ENCODE measurements at places on chromosomes 4 and X. TPM values are rescaled to one million over a fixed set of nuclear protein-coding genes. Genes with fewer than 3 reads are reported as not detected.
A peak's percentile ranks its signal among the peaks of the same experiment; 100 is the strongest.

- H3K36me3 ChIP-seq = no peaks in the 10 kb centered on the region
- peak; percentile 23 for DNase-seq
- no peak overlapping the region for H3K4me3 ChIP-seq
- no peak overlapping the region for H3K27ac ChIP-seq
- H3K4me1 ChIP-seq = no peaks in the 10 kb centered on the region
These were observed 18.4 kb downstream of the IL21 start for GRCh38 chr4:122602277-122603142.

SUV39H1 gene
- 16.5 TPM for total RNA-seq

CT45A2 gene
- total RNA-seq = 0.31 TPM

DNA sequence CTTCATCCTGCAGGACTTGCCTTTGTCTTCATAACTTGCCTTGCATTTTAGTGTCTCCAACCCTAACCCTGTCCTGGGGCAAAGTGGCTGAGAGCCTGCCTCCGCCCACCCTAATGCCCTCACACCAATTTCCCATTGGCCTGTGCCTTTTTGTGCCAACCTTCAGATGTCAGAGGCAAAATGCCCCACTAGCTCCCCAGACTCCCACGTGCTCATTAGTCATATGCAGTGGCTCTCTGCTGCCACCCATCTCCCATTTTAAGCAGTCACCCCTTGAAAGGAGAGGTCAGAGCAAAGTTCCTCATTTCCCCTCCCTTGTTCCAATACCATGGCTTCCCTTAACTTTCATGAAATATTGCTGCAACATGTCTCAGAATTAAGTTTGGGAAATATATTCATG is 74.8 kb upstream of the PASD1 start:
- no peak overlapping the region for H3K27ac ChIP-seq
- H3K36me3 ChIP-seq = no peaks in the 10 kb centered on the region
- H3K4me3 ChIP-seq = no peak overlapping the region
- H3K4me1 ChIP-seq = no peaks in the 10 kb centered on the region
- no peak for DNase-seq
- H3K27me3 ChIP-seq = no peaks in the 10 kb centered on the region

- H3K36me3 ChIP-seq = no peaks in the 10 kb centered on the region
- peak overlapping the region; percentile 39 for H3K27ac ChIP-seq
- H3K27me3 ChIP-seq = no peaks in the 10 kb centered on the region
- DNase-seq = no peak
- H3K4me3 ChIP-seq = peak overlapping the region; percentile 55
- H3K4me1 ChIP-seq = peaks cover 10% of the 10 kb centered on the region
These were observed 603 bp downstream of the NDNF start for GRCh38 chr4:121071640-121072223.

UNC5C gene
- 20.5 TPM for total RNA-seq

- DNase-seq = peak; percentile 50
- no peaks in the 10 kb centered on the region for H3K27me3 ChIP-seq
- H3K4me1 ChIP-seq = peaks cover 5% of the 10 kb centered on the region
- H3K4me3 ChIP-seq = no peak overlapping the region
These were observed 15.3 kb downstream of the CPZ start for GRCh38 chr4:8607603-8608481.

SSX1 gene
- total RNA-seq = 14.3 TPM

DNA sequence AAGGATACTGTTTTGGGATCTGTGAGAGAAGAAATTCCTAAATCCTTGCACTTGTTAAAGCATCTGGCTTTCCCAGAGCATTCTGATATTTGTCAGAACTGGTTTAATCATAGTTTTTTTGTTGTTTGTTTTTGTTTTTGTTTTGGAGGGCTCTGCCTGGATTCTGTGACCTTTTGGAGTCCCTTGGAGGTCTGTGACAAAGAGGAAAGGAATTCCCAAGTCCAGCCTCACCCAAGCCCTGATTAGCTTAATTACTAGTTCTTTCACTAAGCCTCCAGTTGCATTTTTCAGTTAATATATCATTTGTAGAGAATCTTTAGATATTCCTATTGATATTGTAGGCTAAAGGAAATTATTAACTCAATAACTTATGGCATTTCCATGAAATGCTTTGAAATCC is 711 bp downstream of the ACE2 start:
- H3K4me1 ChIP-seq = no peaks in the 10 kb centered on the region
- H3K36me3 ChIP-seq = no peaks in the 10 kb centered on the region
- no peaks in the 10 kb centered on the region for H3K27me3 ChIP-seq
- no peak for DNase-seq

IL3RA gene
- 5.5 TPM for total RNA-seq

NIPAL1 gene
- 0.79 TPM for total RNA-seq

SPATA18 gene
- 40.5 TPM for total RNA-seq

- H3K36me3 ChIP-seq = no peaks in the 10 kb centered on the region
- H3K4me3 ChIP-seq = no peak overlapping the region
- H3K4me1 ChIP-seq = peaks cover 18% of the 10 kb centered on the region
- no peaks in the 10 kb centered on the region for H3K27me3 ChIP-seq
- no peak for DNase-seq
These were observed 28.0 kb downstream of the SCD5 start for GRCh38 chr4:82770607-82771006.

DNA sequence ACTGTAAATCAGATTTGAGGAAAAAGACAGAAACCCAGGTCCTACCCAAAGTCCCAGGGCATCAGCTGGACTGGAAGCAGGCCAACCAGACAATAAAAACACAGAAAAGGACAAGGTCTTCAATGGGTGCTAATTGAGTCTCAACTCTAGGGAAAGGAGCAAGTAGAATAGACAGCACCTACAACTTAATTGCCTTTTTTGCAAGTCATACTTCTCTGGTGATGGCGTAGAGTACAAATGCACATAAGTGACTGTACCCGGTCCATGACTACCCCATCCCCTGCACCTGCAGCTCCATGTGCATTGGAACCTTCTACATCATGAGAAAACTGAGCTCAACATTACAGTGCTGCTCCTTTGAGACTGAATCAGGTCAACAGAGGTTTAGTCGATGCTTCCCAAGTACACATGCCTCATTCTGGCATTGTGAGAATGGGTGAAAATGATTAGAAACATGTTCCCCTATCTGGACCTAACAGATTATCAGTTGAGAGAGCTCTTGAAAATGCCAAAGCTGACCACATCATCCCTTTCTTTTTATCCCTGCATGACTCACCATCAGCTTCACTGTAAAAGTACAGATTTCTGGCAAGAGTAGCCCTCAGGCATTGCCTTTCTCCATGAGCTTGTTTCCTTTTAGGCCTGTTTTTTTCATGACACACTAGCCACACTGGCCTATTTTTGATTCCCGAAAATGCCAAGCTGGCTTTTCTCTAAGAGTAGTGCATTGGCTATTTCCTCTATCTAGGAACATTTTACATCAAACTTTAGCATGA is 298.3 kb downstream of the HS3ST1 start:
- H3K4me1 ChIP-seq = no peaks in the 10 kb centered on the region
- no peak overlapping the region for H3K27ac ChIP-seq
- no peaks in the 10 kb centered on the region for H3K27me3 ChIP-seq
- H3K36me3 ChIP-seq = no peaks in the 10 kb centered on the region
- no peak for DNase-seq
- H3K4me3 ChIP-seq = no peak overlapping the region

DNA sequence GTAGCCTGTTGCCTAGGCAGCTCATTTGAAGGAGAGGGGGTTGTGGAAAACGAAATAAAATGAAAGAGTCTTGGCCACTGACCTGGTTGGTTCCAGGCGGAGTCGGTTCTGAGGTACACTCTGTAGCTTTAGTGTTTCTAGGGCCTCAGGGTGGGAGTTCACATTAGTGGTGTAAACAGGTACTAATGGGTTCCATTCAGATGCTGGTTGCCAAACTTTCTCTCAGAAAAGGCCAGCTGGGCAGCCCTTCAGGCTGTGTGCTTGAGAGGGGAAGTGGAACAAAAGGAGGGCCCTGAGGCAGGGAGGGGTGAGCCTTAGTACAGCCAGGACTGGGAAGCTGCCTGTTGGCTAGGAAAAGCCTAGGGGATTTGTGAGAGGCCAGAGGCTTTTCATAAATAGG is 24.8 kb downstream of the NHSL2 start:
- DNase-seq = peak; percentile 23
- H3K36me3 ChIP-seq = no peaks in the 10 kb centered on the region
- no peaks in the 10 kb centered on the region for H3K4me1 ChIP-seq
- H3K27ac ChIP-seq = no peak overlapping the region
- no peak overlapping the region for H3K4me3 ChIP-seq

DNA sequence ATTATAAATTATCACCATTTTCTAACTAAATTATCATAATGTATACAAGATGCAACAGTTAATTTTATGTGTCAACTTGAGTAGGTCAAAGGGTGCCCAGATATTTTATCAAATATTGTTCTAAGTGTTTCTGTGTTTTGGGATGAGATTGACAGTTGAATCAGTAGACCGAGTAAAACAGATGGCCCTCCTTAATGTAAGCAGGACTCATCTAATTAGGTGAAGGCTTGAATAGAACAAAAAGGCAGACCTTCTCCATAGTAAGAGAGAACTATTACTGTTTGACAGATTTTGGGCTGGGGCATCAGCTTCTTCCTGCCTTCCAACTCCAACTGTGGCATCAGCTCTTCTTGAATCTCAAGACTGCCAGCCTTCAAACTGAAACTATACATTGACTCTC is 185.8 kb downstream of the TRAM1L1 start:
- no peaks in the 10 kb centered on the region for H3K36me3 ChIP-seq
- H3K27me3 ChIP-seq = no peaks in the 10 kb centered on the region
- no peak overlapping the region for H3K27ac ChIP-seq
- no peaks in the 10 kb centered on the region for H3K4me1 ChIP-seq

ENPEP gene
- total RNA-seq = 1.7 TPM

ADGRG2 gene
- total RNA-seq = 5.8 TPM

DNA sequence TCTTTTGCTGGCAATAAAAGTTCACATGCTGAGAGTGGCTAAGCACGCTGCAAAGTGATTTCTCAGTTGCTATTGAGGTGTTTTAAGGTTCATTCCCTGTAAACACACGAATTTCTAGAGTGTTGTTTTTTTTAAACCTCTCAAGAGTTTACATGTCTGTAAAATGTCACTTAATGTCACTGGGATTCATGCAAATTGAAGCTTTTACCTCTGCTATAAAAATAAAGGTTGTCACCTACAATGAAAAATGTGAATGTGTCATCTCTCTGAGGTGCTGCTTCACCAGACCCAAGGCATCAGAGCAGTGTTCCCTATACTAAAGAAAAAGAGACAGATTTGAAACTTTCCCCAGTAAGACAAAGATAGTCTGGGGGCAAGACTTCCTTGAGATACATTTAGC is 127.0 kb downstream of the PPA2 start:
- DNase-seq = no peak
- no peak overlapping the region for H3K4me3 ChIP-seq
- H3K27me3 ChIP-seq = no peaks in the 10 kb centered on the region

DNA sequence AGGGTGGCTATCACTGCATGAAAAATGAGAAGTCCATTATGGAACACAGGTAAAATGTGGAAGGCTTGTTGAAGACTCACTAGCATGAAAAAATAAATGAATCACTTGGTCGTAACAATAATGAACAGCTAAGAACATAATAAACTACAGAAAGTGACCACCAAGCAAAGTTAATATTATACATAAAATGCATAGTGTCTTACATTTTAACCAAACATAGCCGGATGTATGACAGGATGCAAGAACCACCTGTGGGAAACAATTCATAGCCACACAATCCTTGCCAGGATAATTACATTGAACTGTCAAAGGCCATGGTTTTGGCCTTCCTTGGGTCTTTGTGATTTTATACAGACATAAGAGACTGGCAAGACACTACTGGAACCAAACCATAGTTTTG is 81.9 kb upstream of the ATXN3L start:
- no peak for DNase-seq
- H3K4me1 ChIP-seq = no peaks in the 10 kb centered on the region
- no peak overlapping the region for H3K4me3 ChIP-seq
- H3K27ac ChIP-seq = no peak overlapping the region

DNA sequence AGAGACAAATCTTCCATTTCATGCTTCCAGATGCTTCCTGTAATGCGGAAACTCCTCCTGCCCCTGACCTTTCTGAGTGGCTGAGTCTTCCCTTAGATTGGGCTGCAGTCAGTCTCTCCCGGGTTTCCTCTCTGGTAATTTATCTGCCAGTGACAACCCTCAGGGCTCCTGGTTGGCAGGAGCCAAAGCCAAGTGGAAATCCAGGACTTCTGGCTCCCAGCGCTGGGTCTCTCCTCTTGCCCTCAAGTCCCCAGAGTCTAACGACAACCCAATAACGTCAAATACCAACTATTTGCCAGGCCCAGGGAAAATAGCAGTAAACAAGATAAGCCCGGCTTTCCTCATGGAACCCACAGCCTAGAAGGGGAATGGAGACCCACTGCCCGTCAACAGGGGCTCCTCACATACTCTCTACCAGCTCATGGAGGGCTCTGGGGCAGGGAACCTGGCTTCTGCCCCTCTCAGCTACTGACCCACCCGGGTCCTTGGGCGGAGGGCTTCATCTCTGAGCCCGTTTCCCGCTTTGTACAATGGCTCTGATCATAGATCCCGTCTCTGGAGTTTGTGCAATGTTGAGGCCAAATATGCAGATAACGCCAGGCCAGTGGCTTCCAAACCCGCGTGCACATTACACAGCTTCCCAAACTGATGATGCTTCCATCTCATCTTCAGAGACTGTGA is 1.1 kb upstream of the TBC1D14 start:
- H3K36me3 ChIP-seq = no peaks in the 10 kb centered on the region
- DNase-seq = no peak
- H3K27ac ChIP-seq = peak overlapping the region; percentile 96
- peak overlapping the region; percentile 79 for H3K4me3 ChIP-seq
- no peaks in the 10 kb centered on the region for H3K27me3 ChIP-seq

Data from testis (tissue), 5 donors.